ENCODE measurements at places on chromosomes 1 and 21.

- DNase-seq = no peak
Measured at GRCh38 chr21:41650526-41651145, 116.2 kb downstream of the RIPK4 start.

DNA sequence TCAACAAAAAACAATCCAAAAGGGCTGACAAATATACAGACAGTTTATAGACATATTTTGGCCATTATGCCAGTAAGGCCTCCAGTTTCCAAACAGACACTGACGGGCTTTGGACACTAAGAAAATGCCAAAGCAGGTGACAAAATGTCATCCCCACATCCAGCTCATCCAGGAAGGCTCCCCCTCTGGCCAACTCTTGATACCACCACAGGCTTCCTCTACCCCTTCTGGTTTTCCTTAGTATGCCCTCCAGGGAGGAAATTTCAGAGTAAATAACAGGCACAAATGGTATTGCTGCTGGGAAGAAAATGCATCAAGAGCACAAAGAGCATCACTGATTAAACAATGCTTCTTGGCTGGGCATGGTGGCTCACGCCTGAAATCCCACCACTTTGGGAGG, 225.3 kb downstream of the VAV3 start:
- DNase-seq = no peak

DNA sequence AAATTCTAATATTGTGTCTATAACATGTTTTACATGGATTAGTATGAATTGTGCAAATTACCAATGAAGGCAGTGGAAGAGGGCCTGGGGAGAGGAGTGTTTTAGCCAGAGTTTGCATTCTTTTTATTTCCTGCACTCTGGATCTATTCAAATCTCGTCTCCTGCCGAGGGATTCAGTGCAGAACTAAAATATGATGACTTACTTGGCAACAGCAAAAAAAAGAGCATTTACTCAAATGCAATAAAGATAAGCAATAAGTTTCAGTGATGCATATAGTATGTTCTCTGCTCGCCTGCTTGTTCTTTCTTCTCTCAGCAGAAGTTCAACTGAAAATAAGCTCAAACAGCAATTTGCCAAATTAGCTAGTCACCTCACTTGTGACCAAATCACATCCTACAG, 33.4 kb upstream of the NRIP1 start:
- no peak for DNase-seq

DNA sequence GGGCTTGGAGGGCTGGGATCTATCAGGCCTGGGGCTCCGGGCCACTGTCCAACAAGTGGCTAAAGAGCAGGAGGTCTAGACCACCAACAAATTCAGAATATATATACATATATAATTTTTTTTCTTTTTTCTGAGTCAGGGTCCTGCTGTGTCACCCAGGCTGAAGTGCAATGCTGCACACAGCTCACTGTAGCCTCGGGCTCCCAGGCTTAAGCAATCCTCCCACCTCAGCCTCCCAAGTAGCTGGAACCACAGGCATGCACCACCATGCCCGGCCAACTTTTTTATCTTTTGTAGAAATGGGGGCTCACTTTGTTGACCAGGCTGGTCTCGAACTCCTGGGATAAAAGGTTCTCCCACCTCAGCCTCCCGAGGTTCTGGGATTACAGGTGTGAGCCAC, 6.8 kb upstream of the LAPTM5 start:
- no peak for DNase-seq

GRCh38 chr1:39258146-39258924, 53.8 kb downstream of the MACF1 start:
- DNase-seq = peak; percentile 80

GRCh38 chr1:82858031-82858430, 1057.3 kb downstream of the ADGRL2 start:
- DNase-seq = no peak

Measured in DMS153 (cell line).